BJ (cell line): ENCODE measurements at places on chromosomes 3 and 15.

GRCh38 chr3:126107957-126108675 lies 24.2 kb upstream of the SLC41A3 start:
- DNase-seq: no peak

GRCh38 chr3:194933465-194933864 lies 247.8 kb downstream of the FAM43A start:
- DNase-seq: no peak

DNA sequence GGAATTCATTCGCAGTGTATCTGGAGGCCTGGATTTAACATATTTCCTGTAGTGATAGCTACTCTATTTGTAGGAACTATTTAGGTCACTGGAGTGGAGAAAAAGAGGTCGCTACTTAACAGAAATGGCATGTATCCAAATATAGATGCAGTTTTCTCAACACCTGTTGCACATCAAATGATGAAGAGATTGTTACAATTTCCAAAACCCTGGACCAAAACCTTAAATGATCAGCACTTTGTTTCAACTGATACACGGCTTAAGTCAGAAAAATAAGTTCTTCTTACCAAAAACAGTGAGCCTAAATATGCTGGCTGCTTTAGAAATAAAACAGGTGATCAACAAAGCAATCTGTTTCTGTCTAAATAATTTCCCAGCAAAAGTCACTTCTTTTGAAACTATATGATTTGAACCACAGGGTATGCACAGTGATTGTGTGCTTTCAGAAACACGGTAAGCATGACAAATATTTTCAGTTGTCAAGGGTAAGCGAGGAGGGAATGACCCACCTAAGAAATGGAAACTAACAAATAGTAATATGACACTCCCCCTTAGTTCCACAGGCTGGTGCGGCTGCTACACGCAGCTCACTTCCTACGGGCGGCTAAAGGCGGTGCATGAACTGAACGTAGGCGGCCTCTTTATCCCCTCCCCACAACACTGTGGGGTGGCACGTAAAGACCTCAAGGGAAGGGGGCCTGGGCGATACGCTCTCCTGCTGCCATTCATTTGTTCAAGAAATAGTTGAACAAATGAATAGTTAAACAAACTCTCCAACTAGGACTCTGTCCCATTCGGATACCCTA lies 1.1 kb downstream of the EHD4 start:
- no peak for DNase-seq

DNA sequence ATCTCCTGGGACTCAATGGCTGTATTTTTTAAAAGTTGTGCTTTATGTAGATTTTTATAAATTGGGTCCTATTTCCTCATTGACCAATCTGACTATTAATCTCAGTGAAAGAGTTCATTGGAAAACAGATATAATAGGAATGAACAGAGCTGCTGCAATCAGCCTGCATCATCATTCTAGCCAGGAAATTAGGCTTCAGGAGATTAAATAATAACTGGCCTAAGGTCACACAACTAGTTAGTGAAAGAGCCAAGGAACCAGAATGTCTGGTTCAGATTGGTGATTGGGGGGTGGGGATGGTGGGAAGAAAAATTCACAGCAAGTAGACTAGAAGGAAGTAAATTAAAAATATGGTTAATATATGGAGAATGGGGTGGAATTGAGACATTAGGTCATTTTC lies 180.9 kb upstream of the ROPN1 start:
- DNase-seq: no peak

- no peak for DNase-seq
Measured at GRCh38 chr3:124078953-124079911, 87.3 kb upstream of the ROPN1 start.

- DNase-seq: no peak
Measured at GRCh38 chr3:128864351-128864811, 15.0 kb upstream of the ACAD9 start.

- no peak for DNase-seq
Measured at GRCh38 chr3:138914870-138915502, 32.0 kb downstream of the FOXL2 start.

DNA sequence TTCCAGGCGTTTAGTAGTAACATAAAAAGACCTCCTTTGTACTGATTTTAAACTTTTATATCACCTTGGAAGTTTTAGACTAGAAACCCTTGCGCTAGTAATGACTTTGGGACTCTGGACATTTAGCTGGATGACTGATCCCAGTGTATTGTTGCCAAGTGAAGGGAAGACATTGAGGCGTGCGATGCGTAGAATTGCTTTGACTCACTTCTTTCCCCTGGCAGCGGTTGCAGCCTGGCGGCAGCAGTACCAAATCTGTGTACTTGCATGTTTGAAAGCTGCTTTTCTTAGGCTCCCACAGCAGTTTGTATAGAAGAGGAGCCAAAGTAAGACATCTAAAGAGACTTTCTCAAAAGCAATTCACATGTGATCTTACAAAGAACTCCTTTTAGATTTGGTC lies 151.6 kb downstream of the BBX start:
- DNase-seq: no peak

GRCh38 chr3:156371701-156372100 lies 183.2 kb downstream of the SSR3 start:
- DNase-seq: no peak

- no peak for DNase-seq
Measured at GRCh38 chr15:31489801-31490646, 163.4 kb downstream of the KLF13 start.

GRCh38 chr3:74301056-74301455 lies 313.4 kb downstream of the CNTN3 start:
- DNase-seq: no peak

DNA sequence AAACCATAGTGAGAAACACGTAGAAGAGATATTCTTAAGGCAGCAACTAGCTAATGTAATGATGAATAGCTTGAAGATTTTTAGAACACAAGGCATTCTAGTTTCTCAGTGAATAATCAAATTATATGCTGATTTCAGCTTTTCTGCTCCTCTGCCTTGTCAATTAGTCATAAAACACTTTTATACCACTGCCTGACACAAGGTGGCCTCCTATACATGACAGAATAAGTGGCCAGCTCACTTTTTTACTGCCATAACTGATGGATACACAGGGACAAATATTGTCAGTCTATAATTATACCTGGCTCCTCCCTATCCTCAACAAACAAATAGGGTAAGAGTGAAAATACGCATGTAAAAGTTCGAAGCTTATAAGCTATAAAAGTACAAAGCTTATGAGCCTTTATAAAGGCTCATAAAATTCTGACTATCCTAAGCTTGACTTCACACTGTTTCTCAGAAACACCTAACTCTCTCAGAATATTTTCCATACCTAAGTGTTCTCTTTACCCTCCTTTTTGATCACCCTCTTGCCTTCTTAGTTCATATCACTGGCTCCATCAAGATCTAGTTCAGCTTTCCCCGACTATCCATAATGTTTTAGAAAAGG lies 81.6 kb downstream of the HERC1 start:
- no peak for DNase-seq

DNA sequence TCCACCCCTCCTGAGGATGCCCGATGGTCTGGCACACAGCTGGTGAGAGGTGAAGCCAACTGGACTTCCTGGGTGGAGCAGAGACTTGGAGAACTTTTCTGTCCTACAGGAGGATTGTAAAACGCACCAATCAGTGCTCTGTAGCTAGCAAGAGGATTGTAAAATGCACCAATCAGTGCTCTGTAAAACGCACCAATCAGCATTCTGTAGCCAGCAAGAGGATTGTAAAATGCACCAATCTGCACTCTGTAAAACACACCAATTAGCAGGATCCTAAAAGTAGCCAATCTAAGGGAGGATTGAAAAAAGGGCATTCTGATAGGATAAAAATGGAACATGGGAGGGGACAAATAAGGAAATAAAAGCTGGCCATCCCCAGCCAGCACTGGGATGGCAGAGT lies 150.2 kb downstream of the CHSY1 start:
- no peak for DNase-seq

DNA sequence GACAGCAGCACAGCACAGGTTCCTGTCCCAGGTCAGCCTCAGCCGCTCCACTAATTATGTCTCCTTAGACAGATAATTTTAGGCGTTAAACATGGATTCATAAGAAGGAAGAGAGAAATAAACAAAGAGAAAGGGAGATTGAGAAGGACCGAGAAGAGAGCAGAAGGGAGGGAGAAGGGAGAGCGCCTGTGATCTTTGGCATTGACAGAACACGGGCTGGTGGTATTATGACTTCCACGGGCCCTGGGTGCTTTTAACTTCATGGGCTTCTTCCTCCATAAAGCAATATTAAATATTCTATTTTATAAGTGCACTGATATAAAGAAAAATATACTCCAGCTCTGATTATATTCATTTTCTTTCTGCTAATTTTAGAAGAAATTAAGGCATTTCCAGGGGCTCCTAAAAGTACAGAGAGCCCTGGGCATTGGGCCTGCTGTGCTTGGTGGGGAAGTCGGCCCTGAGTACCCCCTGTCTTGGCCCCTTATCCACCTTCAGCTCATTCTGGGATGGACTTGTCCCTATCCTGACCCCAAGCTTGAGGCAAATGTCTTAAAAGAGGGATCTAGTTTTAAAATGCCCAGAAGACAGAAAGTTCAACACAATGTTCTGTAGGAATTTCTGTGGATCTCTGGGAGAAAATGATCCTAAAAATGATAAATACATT lies 135.3 kb downstream of the MEX3B start:
- DNase-seq: no peak

DNA sequence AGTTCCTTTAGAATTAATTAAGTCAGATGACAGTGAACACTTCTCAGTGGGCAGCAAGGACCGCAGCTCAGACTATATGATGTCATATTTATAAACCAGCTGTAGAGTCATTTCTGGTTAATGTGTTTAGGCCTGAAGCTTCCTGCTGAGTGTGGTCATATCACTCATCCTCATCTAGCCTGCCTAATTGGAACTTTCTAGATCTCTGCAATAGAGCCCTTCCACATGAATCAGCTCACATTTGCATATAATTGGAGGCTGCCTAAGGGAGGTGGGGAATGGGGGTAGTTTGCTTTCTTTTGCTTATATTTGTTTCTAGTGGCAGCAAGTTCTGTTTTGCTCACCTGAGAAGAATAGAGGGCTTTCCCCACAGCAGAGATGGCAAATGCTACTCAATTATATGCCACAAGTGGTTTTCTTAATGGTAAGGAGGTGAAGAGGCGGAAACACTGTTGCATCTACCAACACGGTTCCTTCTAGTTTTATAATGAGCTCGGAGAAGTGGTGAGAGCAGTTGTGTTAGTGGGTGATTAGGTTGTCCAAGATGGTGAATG lies 148.1 kb downstream of the KLHL25 start:
- no peak for DNase-seq

GRCh38 chr3:43212914-43213611 lies 73.3 kb upstream of the SNRK start:
- no peak for DNase-seq

- no peak for DNase-seq
Measured at GRCh38 chr3:60622349-60622748, 628.9 kb downstream of the FHIT start.

DNA sequence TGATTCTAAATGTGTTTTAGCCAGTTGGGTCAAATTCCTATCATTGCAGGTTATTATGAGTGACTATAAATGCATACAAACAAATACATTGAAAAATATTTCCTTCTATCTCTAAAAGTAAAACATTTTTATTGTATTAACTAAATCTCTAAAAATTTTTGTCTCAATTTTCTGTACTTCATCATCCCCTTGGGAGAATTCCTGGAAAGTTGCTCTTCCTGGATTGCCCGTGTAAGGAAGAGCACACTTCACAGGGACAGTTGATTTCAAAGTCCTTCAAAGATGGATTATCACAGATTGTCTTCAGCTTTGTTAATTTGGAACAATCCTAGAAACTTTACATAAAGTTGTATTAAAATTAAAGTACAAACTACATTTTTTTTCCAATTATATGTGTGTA lies 595.6 kb downstream of the ROBO1 start:
- no peak for DNase-seq

- DNase-seq: no peak
Measured at GRCh38 chr3:125349556-125350165, 25.5 kb downstream of the ZNF148 start.

- no peak for DNase-seq
Measured at GRCh38 chr15:74328331-74329056, 39.0 kb downstream of the CYP11A1 start.

- no peak for DNase-seq
Measured at GRCh38 chr3:187954516-187954872, 199.5 kb upstream of the LPP start.

- DNase-seq: no peak
Measured at GRCh38 chr3:64460141-64460730, 227.6 kb downstream of the ADAMTS9 start.

- DNase-seq: no peak
Measured at GRCh38 chr15:37045859-37046740, 54.2 kb downstream of the MEIS2 start.

- no peak for DNase-seq
Measured at GRCh38 chr3:170508291-170508690, 77.6 kb downstream of the SLC7A14 start.
